ENCODE measurements at places on chromosomes 2 and 18.
A peak's percentile ranks its signal among the peaks of the same experiment; 100 is the strongest.

DNA sequence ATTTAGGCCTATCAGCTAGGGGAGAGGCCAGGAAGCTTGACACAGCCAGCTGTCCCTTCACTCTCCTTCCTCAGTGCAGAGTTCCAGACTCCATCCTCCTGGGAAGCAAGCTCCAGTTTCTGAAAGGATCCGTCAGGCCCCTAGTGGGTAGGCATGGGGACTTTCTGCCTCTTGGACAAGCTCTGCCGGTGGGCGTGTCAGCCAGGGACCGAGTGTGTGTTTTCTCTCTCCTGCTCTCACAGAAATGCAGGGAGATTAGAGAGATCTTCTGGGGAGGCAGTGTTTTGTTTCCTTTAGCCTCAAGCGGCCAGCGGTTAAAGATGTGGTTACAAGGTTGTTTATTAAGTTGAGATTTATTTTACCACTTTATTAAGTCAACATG, 29.9 kb upstream of the OTOS start:
- DNase-seq = no peak

- no peak for DNase-seq
These were observed 55.3 kb downstream of the TMEM178A start for GRCh38 chr2:39720970-39721369.

- no peak for DNase-seq
These were observed 99.4 kb upstream of the PKDCC start for GRCh38 chr2:41948397-41948763.

GRCh38 chr2:218276986-218277755, 6.9 kb downstream of the PNKD start:
- DNase-seq = no peak

DNA sequence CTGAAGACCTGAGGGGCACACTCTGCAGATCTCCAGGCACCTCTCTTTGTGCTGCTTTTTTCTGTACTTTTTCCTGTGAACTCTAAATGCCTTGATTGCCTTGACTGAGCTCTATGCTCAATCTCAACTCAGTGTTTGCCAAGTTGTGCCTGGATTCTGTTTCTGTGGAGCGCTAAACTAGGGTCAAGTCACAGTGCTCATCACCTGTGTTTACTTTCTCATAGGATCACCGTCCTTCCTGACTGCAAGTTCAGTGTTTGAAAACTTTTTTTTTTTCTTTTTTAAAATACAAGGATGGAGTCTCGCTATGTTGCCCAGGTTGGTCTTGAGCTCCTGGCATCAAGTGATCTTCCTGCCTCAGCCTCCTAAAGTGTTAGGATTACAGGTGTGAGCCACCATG, 62.6 kb downstream of the AGPS start:
- no peak for DNase-seq

DNA sequence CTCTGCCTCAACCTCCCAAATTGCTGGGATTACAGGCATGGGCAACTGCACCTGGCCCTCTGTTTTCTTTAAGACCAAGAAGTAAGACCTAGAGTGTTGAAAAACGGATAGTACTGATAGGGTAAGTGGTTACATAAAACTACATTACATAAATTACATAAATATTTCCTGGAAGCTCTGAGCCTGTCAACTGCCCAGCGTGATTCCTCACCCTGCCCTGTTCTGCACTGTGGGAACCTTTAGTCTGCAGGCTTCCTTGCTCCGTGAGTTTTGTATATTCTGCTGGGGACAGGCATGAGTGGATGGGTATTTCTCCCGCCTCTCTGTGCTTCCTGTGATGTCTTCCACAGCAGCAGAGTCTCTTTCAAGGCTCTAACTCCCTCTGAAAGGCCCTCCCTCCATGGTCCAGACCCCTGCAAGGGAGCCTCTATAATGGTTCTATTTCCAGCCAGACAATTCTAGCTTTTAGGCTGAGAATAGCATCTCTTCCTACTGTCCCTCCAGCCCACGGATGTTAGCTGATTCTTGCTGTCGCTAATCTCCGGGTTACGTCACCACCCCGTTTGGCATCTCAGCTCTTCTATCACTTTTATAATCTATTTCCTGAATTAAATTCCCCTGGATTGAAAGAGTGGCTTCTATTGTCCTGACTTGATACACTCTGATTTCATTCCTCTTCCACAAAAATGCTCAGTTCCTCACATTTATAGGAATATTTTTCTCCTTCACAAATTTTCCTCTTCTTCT, 49.5 kb upstream of the PLEKHM3 start:
- DNase-seq = no peak

DNA sequence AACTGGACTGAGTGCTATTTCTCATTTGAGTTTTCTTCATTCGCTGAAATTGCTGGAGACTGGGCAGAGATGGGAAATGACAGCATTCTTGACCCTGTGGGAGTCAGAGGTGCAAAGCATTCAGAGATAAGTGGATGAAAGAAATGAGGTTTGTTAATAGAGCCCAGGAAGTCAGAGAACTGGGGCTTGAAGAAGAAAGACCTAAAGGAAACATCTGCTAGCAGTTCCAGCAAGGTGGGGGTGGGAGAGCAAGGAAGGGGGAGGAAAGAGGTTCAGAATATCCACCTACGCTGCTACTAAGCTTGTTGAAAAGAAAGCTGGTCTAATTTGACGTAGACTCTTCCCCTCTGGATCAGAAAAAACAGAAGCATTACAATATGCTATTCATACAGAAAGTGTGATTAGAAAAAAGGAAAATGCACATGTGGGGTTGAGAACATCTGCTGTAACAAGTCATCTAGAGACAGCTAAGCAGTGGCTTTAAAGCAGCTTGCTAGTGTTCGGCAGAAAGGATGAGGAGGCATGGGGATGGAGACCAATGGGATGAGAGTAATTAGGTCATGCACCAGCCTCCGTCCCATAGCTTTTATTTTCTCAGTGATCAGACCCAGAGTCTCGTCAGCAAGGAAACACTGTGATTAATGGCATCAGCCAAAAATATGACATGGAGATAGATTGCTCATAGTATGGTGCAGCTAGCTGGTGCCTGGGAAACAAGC, 29.7 kb downstream of the NAB1 start:
- no peak for DNase-seq

DNA sequence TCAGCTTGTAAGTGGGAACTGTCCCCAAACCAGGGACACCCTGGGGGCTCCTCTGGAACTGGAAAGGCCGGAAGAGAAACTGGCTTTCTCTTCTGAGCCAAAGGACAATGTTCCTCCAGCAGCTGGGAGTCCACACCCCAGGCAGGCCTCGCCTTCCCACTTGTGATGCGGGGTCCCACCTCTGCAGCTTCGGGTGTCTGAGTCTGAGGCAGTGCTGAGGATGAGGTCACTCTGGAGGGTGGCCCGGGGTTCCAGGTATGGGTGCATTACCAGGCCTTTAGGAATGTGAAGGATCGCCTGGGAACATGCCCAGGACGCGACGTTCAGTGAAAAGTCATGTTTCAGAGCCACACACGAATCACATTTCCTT, 18.2 kb upstream of the BOK start:
- peak; percentile 24 for DNase-seq

- DNase-seq = no peak
These were observed 15.1 kb upstream of the EPB41L3 start for GRCh38 chr18:5558851-5559250.

DNA sequence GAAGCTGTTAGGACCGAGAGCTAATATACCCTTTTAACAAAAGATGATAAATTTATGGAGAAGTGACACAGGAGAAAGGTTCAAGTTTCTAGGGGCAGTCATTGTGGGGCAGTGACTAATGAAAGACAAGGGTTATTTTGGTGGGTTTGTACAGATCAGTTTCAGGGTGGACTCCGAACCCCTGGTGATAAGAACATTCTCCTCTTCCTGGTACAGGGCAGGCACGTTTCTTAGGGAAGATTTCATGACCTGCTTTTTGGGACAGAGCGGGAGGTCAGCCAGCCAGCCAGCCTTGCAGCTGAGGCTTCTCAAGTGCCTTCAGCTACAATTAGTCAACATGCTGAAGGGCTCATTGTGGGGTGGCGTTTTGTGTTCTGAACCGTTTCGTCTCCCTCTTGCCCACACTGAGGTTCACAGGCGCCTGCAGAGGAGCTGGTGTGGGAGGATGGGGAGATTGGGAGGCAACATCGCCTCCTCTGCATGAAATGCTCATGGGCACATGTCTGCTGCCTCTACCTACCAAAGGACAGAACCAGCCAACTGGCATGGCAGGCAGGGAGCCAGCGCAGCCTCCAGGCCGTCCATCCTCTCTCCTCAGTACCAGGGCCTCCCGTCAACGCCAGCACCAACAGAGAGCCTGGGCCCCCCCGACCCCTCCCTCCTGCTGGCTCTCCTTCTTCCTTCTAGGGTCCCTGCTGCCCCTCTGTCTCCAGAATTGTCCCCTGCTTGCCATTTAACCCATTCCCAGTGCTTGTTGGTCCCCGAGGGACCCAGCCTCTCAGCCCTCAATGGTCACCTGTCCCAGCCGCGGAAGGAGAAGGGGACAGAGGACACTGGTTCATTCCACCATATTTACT, 9.6 kb downstream of the CHMP1B start:
- no peak for DNase-seq

- no peak for DNase-seq
These were observed 48.3 kb downstream of the THUMPD2 start for GRCh38 chr2:39730685-39731302.

DNA sequence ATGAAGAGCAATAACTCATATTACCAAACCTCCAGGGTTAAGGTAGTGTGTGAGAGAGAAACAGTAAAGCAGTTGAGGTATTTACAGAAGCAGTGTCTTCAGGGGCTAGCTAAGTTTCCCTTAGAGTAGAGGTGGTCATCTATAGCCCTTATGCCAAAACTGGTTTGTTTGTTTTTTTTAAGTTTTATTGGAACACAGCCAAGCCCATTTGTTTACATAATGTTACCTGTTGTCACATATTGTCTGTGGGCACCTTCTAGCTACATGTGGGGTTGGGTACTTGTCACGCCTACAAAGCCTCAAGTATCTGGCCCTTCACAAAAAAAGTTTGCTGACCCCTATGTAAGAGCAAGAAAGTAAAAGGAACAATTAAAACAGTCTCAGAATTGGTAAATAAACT, 39.4 kb downstream of the ACTR2 start:
- no peak for DNase-seq

DNA sequence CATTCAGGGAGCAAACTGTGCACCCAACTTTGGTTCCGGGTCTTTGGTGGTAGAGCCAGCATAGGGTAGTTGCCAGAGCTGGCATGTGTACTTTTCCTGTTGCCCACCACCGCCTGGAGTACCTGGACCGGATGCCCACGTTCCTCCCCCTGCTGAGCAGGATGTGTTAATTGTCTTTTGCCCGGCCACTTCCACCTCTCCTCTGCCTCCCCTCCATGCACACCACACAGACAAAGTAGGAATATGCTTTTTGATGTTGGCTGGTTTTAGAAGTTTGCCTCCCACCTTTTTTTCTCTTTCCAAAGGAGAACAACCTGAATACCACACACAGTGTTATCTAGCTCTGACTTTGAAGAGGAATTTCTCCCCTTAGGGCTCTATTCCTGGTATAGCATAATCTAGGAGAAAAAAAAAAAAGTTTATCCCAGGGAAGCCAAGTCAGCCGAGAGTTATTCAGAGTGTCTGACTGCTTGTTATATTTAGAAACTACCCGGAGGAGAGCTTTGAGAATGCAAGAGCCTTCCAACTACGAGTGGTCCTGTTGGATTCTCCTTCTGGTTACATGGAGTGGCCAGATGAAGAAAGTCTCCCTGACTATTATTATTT, 111.9 kb downstream of the SETBP1 start:
- DNase-seq = peak; percentile 37

GRCh38 chr2:104118889-104119288, 735.0 kb upstream of the POU3F3 start:
- no peak for DNase-seq

- DNase-seq = peak; percentile 80
These were observed 13.4 kb upstream of the BOK start for GRCh38 chr2:241545106-241545505.

DNA sequence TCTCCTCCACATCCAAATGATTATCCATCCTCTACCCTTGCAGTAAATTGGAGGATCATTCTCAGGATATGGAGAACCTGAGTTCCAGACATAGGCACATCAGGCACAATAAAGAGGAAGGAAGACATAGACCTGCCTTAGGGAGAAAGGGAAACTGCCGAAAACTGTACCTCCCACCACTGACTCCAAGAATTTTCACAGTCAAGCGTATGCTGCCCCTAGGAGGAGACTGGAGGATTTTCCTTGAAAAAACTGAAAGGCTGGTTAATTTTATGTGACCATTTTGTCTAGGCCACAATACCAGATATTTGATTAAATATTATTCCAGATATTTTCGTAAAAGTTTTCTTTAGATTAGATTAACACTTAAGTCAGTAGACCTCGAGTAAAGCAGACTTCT, 638.5 kb upstream of the PKDCC start:
- no peak for DNase-seq

DNA sequence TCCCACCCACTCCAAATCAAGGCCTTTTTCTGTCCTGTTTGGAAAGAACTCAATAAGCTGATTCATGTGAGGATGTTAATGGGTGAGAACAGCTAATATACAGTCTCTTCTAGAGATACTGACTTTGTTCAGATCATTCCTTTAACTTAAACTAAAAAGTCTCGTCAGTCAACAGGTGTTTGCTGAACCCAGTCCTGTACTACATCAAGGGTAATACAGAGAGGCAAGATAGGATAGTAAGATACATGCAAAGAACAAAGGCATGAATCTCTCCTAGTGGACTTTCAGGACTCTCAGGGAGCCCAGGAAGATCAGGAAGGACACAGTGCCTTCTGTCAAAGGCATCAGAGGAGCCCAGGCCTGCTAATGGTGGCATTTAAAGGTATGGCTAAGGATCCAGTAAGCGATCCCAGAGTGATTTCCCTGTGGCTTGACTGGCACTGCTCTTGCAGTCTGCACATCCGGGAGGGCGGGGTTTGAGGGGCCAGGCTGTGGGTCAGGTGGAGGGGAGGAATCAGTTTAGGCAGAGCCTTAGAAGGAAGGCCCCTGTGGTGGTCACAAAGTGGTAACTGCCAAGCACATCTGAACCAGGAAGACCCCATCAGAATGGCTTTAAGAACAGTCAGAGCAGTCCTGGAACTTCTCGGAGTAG, 54.0 kb downstream of the EPAS1 start:
- DNase-seq = no peak

DNA sequence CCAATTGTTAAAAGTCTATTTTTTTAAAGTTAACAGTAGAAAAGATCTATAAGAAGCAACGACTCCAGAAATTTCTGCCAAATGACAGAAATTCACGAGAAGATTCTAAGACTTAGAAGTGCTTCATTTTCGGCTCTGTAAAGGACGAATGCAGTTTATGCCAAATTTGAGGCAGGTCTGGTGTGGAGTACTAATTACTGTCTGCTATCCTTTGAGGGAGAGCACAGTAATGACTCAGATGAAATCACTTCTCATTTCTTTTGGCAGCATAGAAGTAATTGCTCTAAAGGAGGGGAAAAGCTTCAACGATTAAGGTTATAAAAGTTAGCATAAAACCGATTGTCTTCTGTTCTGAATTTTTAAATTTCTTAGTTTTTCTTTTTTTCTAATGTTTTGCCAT, 11.4 kb downstream of the G6PC2 start:
- DNase-seq = no peak

Measured in AG20443 (cell line).